Gastroesophageal sphincter (tissue), 4 donors: ENCODE measurements at places on chromosomes 7 and 10. TPM values are rescaled to one million over a fixed set of nuclear protein-coding genes. Genes with fewer than 3 reads are reported as not detected.

GRCh38 chr7:21544715-21545114, 1.9 kb downstream of the DNAH11 start:
- H3K4me3 ChIP-seq = peak overlapping the region; percentile 52
- no peak for ATAC-seq
- no peaks in the 10 kb centered on the region for H3K4me1 ChIP-seq
- no peak overlapping the region for H3K27ac ChIP-seq

DNA sequence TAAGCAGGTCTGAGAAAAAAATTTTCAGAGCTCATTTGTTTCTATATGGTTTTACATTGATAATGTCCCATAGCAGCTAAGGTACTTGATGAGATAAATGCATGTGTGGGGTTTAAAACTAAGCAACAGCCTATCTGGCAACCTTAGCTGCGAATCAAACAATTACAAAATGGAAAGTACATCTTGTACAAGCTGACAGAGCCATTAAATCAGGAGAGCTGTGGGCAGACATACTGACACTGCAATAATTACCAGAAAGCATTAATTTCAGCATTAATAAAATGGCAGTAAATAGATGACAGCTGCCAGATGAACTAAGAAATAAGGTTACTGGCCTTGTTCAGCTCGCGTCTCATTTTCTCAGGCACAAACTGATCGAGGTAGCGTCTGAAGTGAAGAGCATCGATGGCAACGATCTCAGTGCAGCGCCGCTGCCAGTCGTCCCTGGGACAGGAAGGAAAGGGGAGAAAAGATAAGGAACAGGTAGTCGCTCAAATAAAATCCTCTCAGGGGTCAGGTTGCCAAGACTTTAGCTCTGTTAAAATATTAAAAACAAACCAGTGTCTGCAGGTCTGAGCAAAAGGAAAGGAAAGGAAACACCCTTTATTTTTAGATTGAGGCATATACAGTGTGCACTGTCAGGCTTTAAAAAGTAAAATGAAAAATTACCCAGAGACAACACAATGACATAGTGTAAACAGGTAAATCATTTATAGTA, 79.7 kb upstream of the OGDHL start:
- no peak for ATAC-seq
- no peaks in the 10 kb centered on the region for H3K4me1 ChIP-seq
- H3K36me3 ChIP-seq = peaks cover 76% of the 10 kb centered on the region
- H3K4me3 ChIP-seq = no peak overlapping the region
- H3K27ac ChIP-seq = no peak overlapping the region
- no peaks in the 10 kb centered on the region for H3K27me3 ChIP-seq

Gene MRC1
- 88.6 TPM for total RNA-seq

GRCh38 chr7:68246189-68246633, 1249.6 kb downstream of the TYW1 start:
- no peaks in the 10 kb centered on the region for H3K27me3 ChIP-seq
- no peak for ATAC-seq
- peak overlapping the region; percentile 10 for H3K27ac ChIP-seq
- H3K4me1 ChIP-seq = no peaks in the 10 kb centered on the region

Gene C10orf62
- not detected for total RNA-seq

- H3K27ac ChIP-seq = no peak overlapping the region
- no peaks in the 10 kb centered on the region for H3K36me3 ChIP-seq
- no peaks in the 10 kb centered on the region for H3K4me1 ChIP-seq
- no peaks in the 10 kb centered on the region for H3K27me3 ChIP-seq
- no peak overlapping the region for H3K4me3 ChIP-seq
- ATAC-seq = no peak
Measured at GRCh38 chr10:28775773-28776172, 98.5 kb downstream of the BAMBI start.

DNA sequence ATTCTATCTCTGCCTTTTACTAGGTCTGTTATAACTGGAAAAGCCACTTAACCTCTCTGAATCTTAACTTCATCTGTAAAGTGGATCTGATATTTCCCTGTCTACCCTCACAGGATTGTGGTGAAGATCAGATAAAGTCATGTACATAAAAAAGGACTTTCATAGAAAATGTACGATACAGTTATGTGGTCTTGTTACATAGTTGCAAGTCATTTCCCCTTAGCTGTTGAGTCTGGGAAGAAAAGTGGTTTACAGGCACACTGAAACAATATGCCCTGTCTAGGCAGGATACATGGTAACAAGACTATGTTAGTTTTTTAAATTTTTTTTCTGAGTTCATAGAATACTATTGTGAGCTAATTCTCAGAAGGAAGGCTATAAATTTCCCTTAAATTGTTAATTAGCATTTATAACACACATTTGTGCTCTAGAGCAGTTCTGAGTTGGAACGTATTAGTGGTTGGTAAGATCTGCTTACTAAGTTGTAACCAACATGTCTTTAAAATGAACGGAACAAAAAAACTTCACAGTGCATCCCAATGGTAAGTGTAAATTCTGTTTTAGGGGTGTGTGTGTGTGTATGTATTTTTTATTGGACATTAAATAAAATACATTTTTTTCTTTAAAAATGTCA, 7.1 kb upstream of the GSTO1 start:
- H3K36me3 ChIP-seq = no peaks in the 10 kb centered on the region
- no peak overlapping the region for H3K4me3 ChIP-seq
- no peaks in the 10 kb centered on the region for H3K4me1 ChIP-seq
- H3K27me3 ChIP-seq = peaks cover 13% of the 10 kb centered on the region

DNA sequence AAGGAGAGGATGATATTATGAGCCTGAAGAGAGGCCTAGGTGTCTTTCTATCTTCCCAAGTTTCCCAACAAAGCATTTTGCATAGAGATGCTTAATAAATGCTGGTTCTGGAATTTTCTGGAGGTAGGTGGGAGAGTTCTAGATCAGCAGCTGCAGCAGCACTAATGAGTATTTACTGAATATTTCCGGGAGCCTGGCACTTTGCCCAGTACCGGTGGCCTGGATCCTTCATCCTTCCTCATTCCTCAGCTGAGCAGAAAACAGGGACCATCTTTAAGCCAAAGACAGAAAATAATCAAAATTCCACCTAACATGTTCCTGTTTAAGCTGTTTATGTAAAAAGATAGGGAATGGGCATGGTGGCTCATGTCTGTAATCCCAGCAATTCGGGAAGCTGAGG, 813.2 kb upstream of the AUTS2 start:
- no peak overlapping the region for H3K27ac ChIP-seq
- no peak for ATAC-seq
- no peaks in the 10 kb centered on the region for H3K4me1 ChIP-seq
- no peaks in the 10 kb centered on the region for H3K27me3 ChIP-seq

GRCh38 chr10:14757394-14757793, 17.3 kb downstream of the FAM107B start:
- no peak overlapping the region for H3K4me3 ChIP-seq
- no peaks in the 10 kb centered on the region for H3K27me3 ChIP-seq
- no peak overlapping the region for H3K27ac ChIP-seq
- H3K4me1 ChIP-seq = no peaks in the 10 kb centered on the region

Gene FAM24B
- 2.8 TPM for total RNA-seq

DNA sequence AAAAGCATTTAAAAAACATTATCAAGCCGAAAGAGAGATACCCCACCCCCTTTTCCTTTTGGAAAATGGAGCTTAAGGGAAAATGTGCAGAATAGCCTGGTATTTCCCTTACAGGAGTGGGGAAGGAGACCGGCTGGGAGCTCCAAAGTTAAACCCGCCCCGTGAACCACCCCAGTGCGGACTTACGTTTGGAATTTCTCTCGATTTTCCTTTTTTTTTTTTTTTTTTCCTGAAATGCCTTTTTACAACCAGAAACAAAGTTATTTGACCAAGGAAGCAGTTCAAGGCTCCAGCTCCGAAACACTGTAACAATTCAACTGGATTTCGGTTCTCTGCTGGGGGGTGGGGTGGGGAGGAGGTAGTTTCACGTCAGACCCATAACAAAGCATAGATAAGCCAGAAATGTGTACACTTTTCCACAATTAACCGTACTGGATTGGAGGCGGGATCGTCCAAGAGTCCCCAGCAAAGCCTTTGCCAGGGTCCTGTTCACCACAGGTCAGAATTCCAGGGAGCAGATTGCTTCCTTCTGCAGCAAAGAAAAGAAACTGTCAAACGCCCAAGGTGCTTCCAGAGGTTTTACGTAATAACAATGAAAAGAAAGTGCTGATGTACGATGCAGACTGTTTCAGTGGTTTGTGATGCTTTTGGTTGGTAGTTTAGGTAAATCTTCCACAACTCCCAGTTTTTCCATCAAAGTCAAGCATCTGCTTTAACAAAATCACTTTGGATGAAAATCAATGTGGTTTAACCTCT, 6.7 kb downstream of the SKIDA1 start:
- peak overlapping the region; percentile 86 for H3K27ac ChIP-seq
- H3K4me3 ChIP-seq = peak overlapping the region; percentile 68
- H3K36me3 ChIP-seq = no peaks in the 10 kb centered on the region
- ATAC-seq = no peak

DNA sequence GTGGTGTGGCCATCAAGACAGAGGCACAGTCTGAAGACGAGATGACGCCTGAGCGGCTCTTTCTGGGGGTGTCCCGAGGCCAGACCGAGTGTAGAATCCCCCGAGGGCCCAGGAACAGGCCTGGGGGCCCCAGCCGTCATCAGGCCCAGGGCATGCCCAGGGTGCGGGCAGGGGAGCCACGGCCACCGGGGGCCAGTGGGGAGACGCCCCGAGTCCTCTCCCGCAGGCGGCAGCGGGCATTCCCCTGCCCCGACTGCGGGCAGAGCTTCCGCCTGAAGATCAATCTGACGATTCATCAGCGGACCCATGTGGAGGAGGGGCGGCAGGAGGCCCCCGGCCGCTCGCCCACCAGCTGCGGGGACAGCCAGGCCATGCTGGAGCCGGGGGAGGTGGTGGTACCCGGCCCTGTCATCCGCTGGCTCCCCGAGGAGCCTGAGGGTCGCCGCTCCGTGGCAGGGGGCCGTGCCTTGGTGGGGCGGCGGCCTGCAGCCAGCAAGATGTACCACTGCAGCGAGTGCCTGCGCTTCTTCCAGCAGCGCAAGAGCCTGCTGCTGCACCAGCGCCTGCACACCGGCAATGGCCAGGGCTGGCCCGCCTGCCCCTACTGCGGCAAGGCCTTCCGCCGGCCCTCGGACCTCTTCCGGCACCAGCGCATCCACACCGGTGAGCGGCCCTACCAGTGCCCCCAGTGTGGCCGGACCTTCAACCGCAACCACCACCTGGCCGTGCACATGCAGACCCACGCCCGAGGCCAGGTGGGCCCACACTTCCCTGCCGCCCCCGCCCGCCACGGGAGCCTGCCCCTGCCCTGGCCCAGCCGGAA, 19.7 kb downstream of the ZNF783 start:
- H3K4me3 ChIP-seq = no peak overlapping the region
- H3K27ac ChIP-seq = no peak overlapping the region
- H3K36me3 ChIP-seq = peaks cover 64% of the 10 kb centered on the region
- no peak for ATAC-seq
- no peaks in the 10 kb centered on the region for H3K27me3 ChIP-seq

Gene NEUROG3
- total RNA-seq = not detected

GRCh38 chr7:95527033-95527775, 41.5 kb downstream of the ASB4 start:
- no peak overlapping the region for H3K27ac ChIP-seq
- no peak overlapping the region for H3K4me3 ChIP-seq
- ATAC-seq = peak; percentile 73
- no peaks in the 10 kb centered on the region for H3K27me3 ChIP-seq
- no peaks in the 10 kb centered on the region for H3K36me3 ChIP-seq
- H3K4me1 ChIP-seq = peaks cover 7% of the 10 kb centered on the region

Gene TMEM225B
- total RNA-seq = not detected

- no peaks in the 10 kb centered on the region for H3K4me1 ChIP-seq
- H3K36me3 ChIP-seq = no peaks in the 10 kb centered on the region
- H3K4me3 ChIP-seq = no peak overlapping the region
- no peak for ATAC-seq
- H3K27ac ChIP-seq = no peak overlapping the region
Measured at GRCh38 chr10:115918812-115919211, 354.2 kb downstream of the GFRA1 start.

GRCh38 chr10:22436526-22436892, 91.2 kb downstream of the SPAG6 start:
- no peaks in the 10 kb centered on the region for H3K27me3 ChIP-seq
- ATAC-seq = peak; percentile 22
- H3K4me1 ChIP-seq = no peaks in the 10 kb centered on the region
- H3K4me3 ChIP-seq = peak overlapping the region; percentile 58

DNA sequence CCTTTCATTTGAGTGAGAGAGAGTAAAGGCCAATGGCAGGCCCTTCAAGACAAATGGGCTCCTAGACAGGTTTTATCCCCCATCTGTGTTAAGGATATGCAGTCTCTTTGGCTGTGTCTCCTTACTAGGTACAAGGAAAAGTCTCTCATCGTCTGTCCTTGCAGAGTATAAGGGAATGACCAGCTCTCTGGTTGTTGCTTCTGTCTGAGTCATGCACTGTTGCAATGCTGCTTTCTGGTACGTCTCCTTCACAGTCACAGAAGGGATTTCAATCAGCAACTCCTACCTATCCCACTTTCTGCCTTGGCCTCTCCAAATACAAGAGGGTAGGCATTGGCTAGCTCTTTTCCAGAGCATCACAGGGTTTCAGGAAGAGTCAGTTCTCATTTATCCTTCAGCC, 48.1 kb downstream of the CTTNBP2 start:
- H3K4me1 ChIP-seq = peaks cover 13% of the 10 kb centered on the region
- H3K36me3 ChIP-seq = no peaks in the 10 kb centered on the region

DNA sequence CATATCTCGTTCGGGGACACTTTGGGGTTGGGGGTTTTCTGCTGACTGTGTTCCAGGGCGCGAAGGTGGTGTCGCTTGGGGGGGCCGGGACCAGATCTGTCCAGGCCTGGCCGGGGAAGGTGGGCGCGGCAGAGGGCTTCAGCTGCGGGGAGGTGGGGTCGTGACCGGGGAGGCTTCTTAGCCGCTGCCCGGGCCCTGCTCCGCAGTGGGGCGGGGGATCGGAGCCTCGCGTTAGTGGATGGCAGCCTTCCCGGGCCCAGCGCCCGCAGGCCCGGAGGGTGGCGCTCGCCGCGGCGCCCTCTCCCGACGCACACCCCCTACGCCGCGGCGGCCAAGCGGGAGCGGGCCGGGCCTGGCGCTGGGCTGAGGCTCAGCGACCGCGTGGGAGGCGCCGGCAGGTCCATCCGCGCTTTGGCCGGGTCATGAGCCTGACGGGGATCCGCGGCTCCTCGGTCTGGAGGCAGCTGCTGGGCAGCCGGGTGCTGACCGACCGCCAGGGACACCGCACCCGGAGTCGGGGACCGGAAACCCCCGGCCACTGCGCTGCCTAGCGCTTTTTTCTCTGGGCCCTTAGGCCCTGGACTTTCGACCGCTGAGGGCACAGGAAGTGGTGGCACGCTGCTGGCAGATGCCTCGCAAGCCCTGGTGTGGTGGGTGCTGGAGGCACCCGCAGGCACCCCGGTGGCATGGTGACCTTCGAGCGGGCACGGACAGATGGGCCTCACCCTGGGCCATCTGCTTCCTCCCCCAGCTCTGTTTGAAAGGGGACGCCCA, 1.2 kb downstream of the AGAP3 start:
- H3K4me1 ChIP-seq = peaks cover 83% of the 10 kb centered on the region
- peak overlapping the region; percentile 93 for H3K4me3 ChIP-seq
- H3K27ac ChIP-seq = peak overlapping the region; percentile 98
- no peaks in the 10 kb centered on the region for H3K27me3 ChIP-seq

DNA sequence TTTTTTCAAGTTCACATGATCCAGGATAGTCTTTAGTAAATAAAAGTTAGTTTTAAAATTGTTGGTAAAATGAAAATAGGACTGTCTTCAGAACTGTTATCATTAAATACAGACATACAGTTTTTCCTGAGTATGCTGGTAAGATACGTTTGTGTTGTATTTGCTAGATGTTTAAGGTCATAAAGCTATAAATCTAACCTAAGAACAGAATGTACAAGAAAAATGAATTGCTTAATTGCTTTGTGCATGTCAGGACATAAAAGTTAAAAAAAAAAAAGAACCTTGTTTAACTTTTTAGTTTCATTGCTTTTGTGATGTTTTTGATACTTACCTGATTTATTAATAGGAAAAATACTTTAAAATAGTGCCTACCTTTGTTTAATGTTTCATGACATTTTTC, 29.2 kb upstream of the CLDN4 start:
- no peaks in the 10 kb centered on the region for H3K36me3 ChIP-seq
- H3K27ac ChIP-seq = no peak overlapping the region
- H3K4me1 ChIP-seq = no peaks in the 10 kb centered on the region
- no peak overlapping the region for H3K4me3 ChIP-seq
- no peak for ATAC-seq
